ENCODE measurements at places on chromosomes 16 and 17.

- DNase-seq = no peak
Observed at GRCh38 chr17:50627782-50628601, 6.7 kb upstream of the ABCC3 start.

- DNase-seq = no peak
Observed at GRCh38 chr16:14146445-14146844, 75.3 kb downstream of the MRTFB start.

- no peak for DNase-seq
Observed at GRCh38 chr16:21159281-21159951, 942 bp downstream of the LDAF1 start.

DNA sequence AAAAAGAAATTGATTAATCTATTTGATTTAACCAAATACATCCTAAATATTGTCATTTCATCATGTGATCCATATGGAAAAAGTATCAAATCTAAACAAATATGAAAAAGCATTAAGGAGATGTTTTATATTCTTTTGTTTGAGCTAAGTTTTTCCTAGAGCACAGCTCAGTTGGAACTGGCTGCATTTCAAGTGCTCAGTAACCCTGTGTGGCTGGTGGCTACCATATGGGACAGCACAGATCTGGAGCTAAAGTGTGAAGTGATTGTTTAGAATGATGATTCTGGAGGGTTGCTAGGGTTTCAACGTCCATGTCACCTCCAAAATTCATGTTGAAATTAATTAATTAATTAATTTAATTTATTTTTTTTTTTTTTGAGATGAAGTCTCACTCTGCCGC, 137.5 kb downstream of the XYLT1 start:
- no peak for DNase-seq

DNA sequence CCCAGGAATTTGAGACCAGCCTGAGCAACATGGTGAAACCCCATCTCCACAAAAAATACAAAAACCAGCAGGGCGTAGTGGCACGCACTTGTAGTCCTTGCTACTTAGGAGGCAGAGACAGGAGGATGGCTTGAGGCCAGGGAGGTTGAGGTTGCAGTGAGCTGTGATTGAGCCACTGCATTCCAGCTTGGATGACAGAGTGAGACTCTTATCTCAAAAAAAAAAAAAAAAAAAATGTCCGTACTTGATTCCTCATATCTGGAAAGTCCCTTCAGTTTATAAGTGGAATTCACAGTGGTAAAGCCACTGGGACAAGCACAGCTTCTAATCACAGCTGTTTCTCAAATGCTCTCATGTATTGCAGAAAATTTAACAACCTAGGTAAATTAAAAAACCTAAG, 78.6 kb upstream of the CREBBP start:
- DNase-seq = no peak

DNA sequence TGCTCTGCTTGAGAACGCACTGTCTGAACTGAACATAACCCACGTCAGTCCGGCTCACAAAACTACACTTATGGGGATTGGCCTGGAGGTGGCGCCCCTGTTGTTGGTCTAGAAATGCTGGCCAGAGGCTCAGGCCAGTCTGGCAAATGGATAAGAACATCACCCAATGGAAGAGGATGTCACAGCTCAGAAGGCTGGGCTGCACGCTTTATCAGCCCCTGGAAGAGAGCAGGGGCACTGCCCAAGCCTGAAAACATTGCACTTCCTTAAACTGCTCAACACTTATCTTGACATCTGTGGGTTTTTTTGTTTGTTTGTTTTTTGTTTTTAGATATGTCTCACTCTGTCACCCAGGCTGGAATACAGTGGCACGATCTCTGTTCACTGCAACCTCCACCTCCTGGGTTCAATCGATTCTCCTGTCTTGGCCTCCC, 24.8 kb upstream of the BPTF start:
- peak; percentile 59 for DNase-seq

DNA sequence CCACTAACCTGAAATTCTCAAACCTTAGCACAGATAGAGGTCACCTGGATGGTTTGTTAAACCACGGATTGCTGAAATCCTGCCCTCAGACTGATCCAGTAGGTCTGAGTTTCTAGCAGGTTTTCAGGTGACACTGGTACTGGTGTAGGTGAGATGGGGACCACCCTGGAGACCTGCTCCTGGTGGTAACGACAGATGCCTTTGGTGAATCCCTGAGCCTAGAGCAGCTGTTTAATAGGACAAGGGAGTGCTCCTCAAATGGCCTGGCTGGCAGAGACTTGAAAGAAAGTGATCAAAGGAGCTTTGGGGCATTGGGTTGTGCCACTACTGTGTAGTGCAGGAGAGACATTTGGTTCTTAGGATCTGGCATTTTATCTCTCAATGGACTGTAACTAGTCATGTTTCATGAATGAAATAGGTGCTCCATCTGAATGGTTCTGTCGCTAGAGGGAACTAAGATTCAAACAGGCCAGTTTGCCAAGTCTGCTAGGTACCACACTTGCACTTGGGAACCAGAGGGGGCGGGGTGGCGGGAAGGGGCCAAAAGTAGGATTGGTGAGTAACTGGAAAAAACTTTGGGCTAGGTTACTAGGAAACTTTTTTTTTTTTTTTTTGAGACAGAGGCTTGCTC, 2.9 kb upstream of the IFI35 start:
- DNase-seq = peak; percentile 62

GRCh38 chr17:74737299-74738050, 419 bp downstream of the RAB37 start:
- DNase-seq = no peak

DNA sequence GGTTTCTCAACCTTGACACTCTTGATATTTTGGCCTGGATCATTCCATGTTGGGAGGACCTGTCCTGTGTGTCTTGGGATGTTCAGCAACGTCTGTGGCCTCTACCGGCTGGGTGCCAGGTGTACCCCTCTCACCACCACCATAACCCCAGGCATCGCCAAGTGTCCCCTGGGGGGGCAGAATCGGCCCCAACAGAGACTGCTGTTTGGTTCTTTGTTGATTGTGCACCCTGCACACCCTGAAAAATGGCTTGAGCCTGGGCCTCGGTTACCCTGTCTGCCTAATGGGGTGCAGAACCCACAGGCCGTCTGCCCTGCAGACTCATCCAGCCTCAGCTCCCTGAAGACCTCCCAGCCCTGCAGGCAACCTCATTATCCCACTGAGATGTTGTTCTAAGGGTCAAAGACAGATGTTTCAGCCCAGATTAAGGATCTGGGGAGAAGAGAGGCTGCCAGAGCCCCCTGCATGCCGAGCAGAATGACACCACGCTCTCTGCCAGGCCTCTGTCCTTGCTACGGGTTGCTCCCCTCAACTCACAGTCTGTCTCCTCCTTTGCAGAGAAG, 9.2 kb downstream of the CACNG1 start:
- no peak for DNase-seq

Measured in fibroblast of skin of right quadriceps (primary cell).